Neural progenitor cell (in vitro differentiated cells): ENCODE measurements at places on chromosomes 2 and 18.
A peak's percentile ranks its signal among the peaks of the same experiment; 100 is the strongest.

DNA sequence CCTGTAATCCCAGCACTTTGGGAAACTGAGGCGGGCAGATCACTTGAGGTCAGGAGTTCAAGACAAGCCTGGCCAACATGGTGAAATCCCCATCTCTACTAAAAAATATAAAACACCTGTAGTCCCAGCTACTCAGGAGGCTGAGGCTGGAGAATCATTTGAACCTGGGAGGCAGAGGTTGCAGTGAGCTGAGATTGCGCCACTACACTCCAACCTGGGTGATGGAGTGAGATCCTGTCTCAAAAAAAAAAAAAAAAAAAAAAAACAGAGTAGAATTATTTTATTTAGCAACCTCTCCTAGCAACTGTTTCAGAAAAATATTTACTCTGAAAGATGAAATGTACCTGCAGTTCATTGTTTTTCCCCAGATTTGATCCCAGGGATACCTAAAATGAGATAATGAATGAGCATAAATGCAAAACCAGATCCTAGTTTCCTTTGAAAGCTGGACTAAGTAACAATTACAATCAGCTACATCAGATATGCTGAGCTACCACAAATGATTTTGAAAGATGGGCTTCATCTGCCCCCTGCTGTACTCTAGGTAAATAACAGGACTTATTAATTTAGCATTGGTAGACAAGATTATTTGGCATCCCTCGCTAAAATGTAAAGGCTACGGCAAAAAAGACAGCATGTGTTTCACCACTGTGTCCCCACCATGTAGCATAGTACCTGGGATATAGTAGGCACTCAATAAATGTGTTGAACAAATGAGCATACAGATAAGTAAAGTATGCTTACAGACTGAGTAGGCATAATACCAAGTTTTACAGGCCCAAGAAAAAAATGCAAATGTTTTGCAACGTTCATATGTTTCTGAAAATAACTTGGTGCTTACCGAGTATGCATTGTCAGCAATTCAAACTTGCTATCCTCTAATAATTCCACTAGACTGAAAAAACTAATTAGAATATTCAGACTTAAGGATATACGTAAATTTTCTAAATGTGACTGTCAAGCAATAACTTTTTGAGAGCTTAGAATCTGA, 102.5 kb downstream of the ATL2 start:
- peak; percentile 73 for DNase-seq

- no peak for DNase-seq
These were observed 40.9 kb downstream of the MTHFD2 start for GRCh38 chr2:74239346-74239745.

DNA sequence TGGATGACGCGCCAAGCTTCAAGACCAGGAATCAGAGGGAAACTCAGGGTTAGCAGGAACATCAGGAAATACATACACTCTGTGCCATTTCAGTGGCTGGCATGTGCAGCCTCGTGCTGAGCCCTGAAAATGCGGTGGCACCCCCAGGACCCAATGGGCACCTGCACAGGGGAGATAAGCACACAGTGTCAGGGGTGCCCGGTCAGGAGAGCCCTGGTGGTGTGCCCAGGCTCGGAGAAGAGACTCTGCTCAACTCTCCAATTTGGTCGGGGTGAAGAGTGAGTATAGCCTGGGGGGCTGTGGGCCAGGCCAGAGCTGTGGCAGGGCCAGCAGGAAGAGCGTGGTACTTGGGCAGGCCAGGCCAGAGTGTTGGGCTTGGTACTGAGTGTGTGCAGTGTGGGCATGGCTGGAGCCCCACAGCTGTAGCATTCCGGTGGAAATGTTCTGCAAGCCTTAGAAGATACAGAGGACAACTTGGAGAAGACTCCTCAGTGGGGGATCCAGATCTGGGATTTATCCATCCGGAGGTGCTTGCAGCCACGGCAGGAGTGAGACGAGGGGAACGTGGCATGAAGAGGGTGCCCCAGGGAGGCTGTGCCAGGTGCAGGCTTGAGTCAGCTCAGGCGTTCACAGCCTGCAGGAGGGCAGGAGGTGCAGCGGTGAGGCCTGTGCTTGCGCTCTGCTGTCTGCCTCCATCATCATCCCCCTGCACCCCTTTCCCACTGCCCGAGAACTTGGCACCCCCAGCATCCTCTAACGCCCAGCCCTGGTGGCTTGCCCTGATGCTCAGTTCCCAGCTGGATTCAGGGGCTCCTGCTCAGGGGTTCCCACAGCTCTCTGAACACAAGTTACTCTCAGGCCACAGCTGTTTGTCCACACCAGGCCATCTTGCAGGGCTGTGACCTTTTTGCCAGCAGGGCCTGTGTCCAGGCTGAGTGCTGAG, 451.7 kb upstream of the HS6ST1 start:
- DNase-seq, result no peak

DNA sequence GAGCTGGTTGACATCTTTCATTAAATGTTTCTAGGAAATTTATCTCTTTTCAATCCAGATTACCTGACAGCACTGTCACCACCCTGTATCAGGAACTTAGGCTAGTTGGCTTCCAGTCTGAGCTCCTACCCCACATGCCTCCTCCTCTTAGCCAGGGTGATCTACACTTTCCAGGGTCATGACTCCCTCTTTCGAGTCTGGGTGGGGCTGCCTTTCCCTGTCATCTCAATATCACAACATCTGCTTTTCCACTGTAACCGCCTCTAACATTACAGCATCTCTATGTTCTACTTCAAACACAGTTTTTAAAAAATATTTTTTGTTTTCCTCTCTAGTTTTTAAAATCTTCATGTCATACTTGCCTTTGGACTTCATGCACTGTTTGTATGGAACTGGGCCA, 129.2 kb downstream of the RBMS1 start:
- no peak for DNase-seq

- DNase-seq, result no peak
These were observed 182.6 kb upstream of the CHAC2 start for GRCh38 chr2:53584986-53585385.

DNA sequence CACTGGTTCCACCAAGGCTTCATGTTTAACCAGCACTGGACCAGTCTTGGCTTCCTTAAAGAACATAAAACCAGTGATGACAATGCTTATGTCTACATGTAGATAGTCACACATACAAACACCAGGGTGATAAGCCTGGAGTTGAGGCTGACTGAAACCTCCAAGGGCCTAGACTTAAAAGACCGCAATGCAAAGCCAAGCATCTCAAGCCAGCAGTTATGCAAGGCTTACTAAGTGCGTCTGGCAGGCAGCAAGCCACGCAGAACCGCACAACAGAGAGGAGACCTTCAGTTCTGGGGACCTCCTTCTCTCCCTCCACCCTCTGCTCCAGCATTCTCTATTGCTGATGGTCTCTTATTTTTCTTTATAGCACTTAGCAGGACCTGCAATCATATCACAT, 63.2 kb upstream of the ACAA2 start:
- DNase-seq, result no peak

GRCh38 chr2:71889759-71890684, 257.6 kb downstream of the CYP26B1 start:
- no peak for DNase-seq
